ENCODE measurements at places on chromosomes 1 and 21. TPM values are rescaled to one million over a fixed set of nuclear protein-coding genes. Genes with fewer than 3 reads are reported as not detected.

LY9 gene
- not detected for total RNA-seq

RLF gene
- 13.7 TPM for total RNA-seq

KRTAP7-1 gene
- not detected for total RNA-seq

PRKAA2 gene
- total RNA-seq = 1.9 TPM

GRIK3 gene
- not detected for total RNA-seq

GJA8 gene
- total RNA-seq = not detected

RAB42 gene
- 0.51 TPM for total RNA-seq

UBE2U gene
- not detected for total RNA-seq

ZBTB37 gene
- total RNA-seq = 0.88 TPM

SPOCD1 gene
- 4.4 TPM for total RNA-seq

WNT3A gene
- 0.14 TPM for total RNA-seq

OR10J1 gene
- total RNA-seq = not detected

RAVER2 gene
- 9.8 TPM for total RNA-seq

ZC3H11A gene
- total RNA-seq = 45.3 TPM

PDZK1IP1 gene
- 2.5 TPM for total RNA-seq

CA6 gene
- not detected for total RNA-seq

SLC25A34 gene
- total RNA-seq = 0.14 TPM

PUSL1 gene
- total RNA-seq = 63.3 TPM

SLC6A17 gene
- 0.21 TPM for total RNA-seq

HSF2BP gene
- total RNA-seq = 10.6 TPM

OR2L8 gene
- not detected for total RNA-seq

OR6N1 gene
- not detected for total RNA-seq

ADAMTS4 gene
- 0.05 TPM for total RNA-seq

ADAMTSL4 gene
- total RNA-seq = 14.4 TPM

VWA1 gene
- total RNA-seq = 96.3 TPM

NUDT4B gene
- total RNA-seq = 16.9 TPM

NFASC gene
- total RNA-seq = 4.0 TPM

FCRL1 gene
- not detected for total RNA-seq

STX12 gene
- total RNA-seq = 30.5 TPM

CD5L gene
- not detected for total RNA-seq

ZNF695 gene
- total RNA-seq = 5.9 TPM

SPRR4 gene
- total RNA-seq = not detected

FCRLB gene
- total RNA-seq = 2.7 TPM

NTMT2 gene
- total RNA-seq = not detected

S100A1 gene
- total RNA-seq = not detected

IVNS1ABP gene
- 34.3 TPM for total RNA-seq

HENMT1 gene
- 1.3 TPM for total RNA-seq

CELA3A gene
- not detected for total RNA-seq
